Left colon (tissue), 2 donors: ENCODE measurements at places on chromosomes 11 and 22.
A peak's percentile ranks its signal among the peaks of the same experiment; 100 is the strongest.

- DNase-seq: no peak
Observed at GRCh38 chr11:87810486-87810885, 364.8 kb downstream of the RAB38 start.

DNA sequence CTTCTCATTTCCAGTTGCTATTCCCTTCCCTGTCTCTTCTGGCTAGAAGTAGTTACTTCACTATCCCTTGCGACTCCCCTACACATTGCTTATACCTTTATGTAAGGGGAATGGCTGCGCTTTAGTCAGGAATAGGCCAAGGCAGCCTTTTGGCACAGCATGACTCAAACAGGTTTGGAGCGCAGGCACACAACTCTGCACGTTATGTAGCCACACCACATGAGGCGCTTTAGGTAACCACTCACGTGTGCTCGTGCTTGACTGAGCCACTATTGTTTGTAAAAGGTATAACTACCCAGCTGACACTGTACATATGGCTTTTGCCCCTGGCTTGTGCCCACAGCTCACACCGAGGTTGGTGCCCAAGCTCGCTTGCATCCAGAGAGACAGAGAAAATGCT, 46.7 kb upstream of the LIPT2 start:
- DNase-seq: no peak

DNA sequence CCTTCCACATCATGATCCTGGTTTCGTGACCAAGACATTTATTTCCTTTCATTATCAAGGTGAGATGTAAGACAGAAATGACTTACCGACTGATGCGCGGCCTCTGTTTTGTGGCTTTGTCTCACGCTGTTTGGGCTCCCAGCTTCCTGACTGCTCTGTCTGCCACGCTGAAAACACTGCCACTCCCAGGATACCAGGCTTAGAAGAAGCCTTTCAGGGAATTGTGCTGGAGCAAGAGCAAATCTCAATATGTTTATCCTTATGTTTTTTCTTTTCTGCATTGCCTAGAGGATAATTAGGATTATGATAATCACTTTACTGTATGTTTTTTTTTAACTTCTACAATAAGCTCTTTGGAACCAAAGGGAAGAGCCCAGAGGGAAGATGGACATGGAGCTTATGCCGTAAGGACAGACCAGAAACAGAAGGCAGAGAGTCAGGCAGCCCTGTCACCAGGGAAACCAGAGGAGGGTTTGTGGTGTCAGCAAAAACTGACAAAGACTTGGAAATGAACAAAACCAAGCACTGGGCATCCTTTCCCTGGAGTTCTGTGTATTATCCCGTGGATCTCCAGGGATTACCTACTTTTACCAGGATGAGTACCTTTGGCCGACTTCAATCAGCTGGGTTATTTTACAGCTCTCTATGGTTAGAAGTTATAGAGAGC, 68.2 kb upstream of the ISX start:
- no peak for DNase-seq

DNA sequence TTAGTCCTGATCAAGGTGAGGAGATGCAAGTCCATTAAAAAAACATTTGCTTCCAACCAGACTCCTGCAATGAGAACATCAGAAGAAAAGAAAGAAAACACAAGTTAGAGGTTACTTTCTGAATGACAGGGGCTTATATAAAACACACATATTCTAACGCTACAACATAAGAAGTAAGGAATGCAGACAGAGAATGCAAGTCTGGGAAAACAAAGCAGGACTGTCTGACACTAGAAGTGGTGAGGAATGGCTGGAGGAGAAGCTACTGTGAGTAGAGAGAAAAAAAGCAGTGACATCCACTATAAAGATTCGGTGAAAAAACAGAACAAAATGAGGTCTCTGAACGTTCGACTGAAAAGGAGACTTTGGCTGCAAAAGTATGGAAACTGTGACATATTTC, 12.3 kb downstream of the TMEM216 start:
- no peak for DNase-seq

DNA sequence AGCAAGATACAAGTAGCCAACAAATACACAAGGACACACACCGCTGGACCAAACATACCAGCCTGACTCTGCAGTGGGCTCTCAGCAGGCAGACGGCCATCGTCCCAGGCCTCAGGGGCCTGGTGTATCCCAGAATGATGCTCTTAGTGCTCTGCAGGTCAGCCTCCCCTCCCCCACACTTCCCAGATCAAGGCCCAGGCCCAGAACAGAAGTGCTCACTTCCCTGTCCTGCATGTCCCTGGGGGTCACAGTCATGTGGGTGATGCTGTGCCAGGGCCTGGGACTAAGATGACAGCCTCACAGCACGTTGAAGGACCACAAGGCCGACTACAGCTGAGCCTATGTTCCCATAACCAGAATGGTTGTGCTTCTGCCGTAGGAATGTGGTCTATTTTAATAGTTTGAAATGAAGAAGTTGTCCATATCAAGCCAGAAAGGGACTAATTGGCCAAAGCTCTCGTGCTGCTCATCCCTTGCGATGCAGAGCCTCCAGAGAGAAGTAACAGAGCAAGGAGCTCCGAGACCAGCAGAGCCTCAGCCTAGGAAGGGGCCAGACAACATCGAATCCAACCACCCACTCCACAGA, 48.6 kb downstream of the GAB4 start:
- no peak for DNase-seq

DNA sequence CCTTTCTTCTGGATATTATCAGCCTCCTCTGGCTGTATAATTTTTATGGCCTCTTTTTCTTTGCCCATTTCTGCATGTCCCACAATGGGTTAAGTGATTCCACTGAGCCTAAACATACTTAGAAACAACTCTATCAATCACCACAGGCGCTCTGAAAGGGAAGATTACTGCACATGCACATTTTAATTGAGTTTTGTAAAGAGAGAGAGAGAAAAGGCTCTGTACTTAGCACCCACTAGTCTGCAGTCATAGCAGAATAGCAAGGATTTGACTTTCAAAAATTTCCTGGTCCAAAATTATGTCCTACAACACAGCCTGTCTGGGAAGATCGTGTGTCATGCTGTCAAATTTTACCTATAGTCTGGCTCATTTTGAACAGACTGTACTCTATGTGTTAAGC, 758.5 kb downstream of the OPCML start:
- DNase-seq: no peak

- DNase-seq: no peak
Observed at GRCh38 chr11:557328-558132, 3.0 kb downstream of the LMNTD2 start.

DNA sequence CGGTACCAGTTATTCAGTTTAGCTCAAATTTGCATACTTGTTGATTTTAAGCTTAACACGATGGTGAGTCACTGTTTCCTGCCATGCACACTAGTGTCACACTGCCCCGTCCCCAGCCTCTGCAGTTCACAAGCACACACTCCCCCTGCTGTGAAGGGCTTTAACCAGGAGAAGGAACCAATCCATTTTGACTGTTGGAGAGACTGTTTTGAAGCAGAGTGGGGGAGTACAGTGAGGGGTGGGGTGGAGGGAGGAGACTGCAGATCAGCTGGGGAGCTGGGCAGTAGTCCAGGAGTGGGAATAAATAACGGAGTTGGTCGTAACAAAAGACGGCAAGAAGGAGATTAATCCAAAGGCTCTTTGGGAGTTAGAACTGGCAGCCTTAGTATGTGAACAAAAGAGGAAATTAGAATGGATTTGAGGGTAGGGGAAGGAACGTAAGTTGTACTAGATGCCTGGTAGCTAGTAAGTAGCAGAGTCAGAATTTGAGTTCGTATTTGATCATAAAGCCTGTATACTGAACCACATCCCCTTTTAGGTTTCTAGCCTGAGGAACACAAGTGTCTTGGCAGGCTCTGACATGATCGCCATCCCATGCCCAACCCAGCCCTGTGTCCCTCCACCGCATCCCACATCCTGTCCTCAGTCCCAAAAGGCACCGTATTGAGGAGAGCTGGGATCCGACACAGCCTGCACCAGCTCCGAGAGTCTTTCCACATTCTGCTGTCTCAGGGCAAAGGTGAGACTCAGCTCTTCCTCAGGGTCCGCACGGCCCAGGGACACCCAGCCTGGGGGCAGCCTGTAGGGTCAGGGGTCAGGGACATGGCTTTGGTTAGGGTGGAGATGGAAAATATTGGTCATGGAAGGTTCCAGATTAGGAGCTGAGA, 862 bp downstream of the TPP1 start:
- DNase-seq: peak; percentile 54

DNA sequence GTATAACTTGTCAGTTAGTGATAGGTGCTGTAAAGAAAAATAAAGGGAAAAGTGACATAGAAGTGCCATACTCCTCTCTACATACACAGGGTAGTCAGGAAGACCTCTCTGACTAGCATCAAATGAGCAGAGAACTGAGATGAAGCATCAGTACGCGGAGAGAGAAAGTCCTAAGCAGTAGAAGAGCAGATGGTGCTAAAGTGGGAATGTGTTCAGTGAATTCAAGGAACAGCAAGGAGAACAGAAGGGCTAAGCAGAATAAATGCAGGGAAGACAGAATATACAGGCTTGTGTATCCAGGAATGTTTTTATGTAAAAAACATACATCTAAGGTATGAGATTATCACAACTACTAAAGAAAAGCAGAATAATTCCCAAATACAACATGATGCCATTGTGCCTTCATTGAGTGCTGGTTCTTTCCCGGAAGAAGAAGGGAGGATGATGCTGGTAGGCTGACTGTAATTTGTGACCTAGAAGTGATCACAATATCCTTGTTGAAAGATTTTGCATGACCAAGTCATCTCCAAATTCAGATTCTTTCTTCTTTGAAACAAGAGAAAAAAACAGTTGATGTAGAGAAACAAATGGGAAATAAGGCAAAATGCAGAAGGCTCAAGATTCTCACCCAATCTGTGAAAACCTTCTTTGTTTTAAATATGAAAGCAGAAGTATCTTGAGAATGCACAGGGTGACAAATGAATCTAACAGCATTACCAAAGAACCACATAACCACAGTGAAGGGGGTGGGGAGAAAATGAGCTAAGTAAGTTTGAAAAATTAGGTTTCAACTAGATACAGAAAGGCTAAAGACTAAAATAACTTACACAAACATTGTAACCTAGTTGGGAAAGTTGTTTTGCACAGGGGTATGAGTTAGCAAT, 20.5 kb downstream of the MRE11 start:
- no peak for DNase-seq

DNA sequence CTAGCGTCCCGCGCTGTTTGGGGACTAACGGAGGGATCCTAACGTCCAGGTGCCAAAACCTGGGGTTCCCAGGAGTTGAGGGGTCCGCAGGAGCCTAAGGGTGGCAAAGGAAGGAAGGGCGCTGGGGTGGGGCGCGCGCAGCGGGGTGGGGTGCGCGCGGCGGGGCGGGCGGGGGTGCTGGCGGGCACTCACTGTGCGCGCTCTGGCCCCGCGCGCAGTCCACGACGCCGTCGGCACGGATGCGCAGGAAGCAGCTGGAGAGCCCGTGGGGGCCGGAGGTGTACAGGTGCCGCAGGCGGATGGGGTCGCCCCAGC, 412 bp downstream of the FGF19 start:
- no peak for DNase-seq

DNA sequence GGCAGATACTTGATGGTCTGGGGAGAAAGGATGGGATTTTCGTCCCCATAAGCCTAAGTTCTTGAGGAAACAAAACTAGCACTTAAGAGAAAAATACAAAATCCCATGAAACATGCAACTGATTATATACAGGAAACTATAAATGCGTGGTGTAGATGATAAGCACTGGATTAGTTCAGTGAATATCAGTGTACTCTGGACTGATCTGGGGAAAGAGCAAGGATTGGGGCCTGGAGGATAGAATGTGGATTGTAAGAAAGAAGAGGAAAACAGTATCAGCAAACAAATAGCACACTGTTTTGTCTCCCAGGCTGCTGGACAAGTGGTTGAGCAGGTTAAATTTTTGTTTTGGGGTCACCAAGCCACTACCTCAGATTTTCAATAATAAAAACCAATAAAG, 49.8 kb downstream of the DCUN1D5 start:
- DNase-seq: no peak

DNA sequence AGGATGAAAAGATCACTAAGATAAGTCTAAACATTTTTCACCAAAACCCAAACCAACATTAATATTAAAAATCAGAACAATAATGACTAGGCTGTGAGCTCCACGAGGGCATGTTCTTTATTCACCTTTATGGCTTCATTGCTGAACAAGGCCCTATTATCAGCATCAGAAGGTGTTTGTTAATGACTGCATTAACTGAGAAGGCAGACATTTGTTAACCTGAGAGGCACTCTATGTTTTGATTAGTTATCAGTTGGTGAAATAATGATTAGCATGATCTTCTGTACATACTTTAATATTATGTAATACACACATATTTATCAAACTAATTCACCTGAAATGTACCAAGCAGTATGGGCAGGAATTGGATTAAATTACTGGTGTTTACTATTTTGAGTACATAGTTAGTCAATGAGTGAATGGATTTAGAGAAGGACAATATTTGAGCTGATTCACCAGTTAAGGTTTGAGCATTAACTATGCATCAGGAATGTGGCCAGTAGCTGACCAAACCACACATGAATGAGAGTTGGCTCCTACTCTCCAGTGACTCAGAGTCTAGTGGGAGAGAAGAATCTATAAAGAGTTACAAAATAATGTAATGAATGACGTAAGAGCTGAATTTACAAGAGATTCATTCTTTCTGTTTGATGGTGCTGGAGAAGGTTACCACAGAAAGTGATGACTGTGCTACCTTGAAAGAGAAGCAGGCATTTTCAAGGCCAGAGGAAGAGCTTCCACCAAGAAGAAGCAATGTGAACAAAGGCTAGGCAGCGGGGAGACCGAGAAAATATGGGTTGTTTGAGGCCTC, 6.7 kb downstream of the IL18 start:
- DNase-seq: no peak

GRCh38 chr11:72598906-72599305, 75.3 kb downstream of the PDE2A start:
- peak; percentile 46 for DNase-seq

- DNase-seq: no peak
Observed at GRCh38 chr22:19635644-19636043, 78.7 kb upstream of the SEPTIN5 start.

GRCh38 chr22:46985507-46985882, 223.0 kb downstream of the TBC1D22A start:
- no peak for DNase-seq

- DNase-seq: no peak
Observed at GRCh38 chr22:37410174-37411055, 16.9 kb downstream of the ELFN2 start.

- no peak for DNase-seq
Observed at GRCh38 chr11:131978351-131978750, 607.9 kb downstream of the NTM start.
